CD4-positive, alpha-beta memory T cell (primary cell): ENCODE measurements at places on chromosomes 6 and 20.

DNA sequence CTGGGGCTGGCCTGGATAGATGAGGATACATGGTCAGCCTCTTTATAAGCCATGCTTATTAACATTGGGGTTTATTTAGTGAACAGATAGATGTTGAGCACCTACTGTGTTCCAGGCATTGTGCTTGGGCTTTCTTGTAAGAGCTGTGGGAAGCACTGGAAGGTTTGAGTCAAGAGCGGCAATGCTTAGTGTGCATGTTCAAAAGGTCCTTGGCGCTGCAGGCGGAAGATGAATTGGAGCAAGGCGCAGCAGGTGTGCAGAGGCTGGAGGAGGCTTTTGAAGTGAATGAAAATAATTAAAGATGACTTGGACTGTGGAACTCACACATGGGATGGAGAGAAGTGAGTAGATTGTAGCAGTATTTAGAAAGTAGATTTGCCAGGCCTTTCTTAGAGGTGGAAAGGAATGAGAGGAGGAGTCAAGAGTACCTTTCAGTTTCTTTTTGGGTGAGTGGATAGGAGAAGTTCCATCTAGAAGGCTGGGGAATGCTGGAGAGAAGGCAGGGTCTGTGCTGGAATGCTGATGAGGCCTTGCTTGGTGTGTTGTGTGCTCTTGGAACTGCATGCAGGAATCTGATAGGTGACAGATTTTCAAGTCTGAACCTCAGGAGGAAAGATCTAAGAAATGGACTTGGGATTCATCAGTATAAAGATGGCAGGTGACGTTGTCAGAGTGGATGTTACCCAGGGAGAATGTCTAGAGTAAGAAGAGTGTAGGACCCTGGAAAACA lies 26.4 kb downstream of the SNX9 start:
- no peak for DNase-seq

DNA sequence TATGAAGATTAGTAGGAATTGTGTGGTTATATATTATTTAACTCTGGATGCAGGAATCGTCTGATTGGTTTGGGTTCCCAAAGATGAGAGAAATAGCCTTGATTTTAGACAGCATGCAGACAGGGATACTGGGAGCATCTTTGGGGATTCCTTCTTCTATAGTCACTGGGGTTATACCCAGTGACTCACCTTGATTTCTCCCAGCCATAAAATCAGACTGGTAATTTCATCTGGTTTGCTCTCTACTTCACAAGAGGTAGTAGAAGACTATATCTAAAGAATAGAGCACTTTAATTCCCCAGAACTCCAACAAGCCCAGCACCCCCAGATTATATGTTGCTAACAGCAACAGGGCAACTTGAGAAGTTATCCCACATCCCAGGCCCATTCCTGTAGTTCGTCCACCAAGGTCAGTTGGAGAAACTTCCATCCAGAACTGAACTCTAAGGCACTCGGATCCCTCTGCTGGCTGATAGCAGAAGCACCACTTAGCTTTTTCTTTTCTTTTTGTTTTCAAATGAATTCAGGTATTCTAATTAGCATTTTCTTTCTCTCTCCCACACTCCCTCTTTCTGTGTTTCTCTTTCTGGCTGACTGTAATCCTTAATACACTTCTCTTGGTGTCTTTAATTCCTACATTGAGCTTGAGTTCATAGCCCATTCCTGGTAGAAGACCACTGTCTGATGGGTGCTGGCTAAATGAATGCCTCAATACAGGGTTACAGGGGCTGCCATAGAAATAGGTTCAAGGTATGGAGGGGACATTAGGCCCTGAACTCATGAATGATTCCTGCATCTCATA lies 20.4 kb upstream of the EFHC1 start:
- DNase-seq, result peak; percentile 53

DNA sequence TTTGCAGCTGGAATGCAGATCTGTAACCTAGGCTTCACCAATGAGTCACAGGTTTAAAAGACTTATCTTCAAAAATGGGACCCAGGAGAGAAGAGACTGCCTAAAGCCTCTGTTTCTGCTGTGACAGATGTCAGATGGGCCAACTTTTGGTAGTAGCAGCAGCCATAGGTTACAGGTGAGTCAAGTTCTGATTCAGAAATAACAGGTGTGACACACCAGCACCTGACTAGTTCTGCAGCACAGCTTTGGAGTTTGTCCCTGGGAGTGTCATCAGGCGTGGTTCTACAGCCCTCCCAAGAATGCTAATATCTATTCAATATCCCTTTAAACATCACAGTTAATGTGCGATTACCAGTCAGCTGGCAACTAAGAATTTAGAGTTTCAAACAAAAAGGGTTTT lies 121.9 kb upstream of the BTN3A2 start:
- no peak for DNase-seq

DNA sequence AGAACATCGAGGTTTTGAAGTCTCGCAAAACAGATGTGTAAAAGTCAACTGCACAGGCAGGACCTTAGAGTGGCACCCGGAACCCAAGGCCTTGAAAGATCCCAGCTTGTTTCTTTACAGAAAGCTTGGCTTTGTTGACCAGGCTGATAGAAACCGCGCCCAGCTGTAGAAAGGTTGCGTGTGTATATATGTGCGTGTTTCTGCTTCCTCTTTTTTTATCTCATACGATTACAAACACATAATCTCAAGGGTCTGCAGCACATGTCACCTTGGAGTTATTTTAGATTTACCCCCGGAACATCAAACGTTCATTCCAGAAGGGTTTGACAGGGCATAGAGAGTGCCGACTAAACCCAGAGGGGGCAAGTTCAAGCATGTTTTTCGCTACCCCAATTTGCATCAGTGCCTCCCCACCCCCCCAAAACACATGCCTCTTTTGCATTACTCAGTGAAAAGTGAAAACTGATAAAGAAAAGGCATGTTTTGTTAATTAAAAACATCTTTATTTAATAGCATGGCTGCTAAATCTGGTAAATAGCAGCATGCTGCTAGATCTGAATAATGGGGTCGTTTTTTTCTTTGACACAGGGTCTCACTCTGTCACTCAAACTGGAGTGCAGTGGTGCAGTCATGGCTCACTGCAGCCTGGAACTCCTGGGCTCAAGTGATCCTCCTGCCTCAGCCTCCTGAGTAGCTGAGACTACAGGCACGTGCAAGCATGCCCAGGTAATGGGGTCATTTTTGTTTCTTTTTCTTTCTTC lies 33.2 kb upstream of the NCOA3 start:
- DNase-seq, result no peak

GRCh38 chr20:46807998-46808397 lies 86.6 kb upstream of the EYA2 start:
- no peak for DNase-seq

GRCh38 chr6:128410584-128410983 lies 109.8 kb downstream of the PTPRK start:
- no peak for DNase-seq

DNA sequence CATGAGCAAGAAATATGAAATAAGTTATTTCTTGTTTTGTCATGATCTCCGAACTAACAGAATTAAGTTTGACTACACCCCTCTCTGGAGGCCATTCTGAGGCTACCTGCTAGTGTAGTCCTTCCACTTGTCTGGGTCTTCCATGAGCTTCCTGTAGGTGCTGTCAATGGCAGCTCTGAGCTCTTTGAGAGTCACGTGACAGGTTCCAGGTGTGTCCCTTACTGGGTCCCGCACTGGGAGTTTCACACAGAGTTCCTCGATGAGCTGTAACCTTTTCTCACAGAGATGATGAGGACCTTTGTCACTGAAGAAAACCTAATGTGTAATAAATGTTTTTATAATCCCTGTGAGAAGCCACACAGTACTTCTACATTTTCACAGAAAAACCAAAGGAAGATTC lies 186.6 kb downstream of the SYNE1 start:
- no peak for DNase-seq

DNA sequence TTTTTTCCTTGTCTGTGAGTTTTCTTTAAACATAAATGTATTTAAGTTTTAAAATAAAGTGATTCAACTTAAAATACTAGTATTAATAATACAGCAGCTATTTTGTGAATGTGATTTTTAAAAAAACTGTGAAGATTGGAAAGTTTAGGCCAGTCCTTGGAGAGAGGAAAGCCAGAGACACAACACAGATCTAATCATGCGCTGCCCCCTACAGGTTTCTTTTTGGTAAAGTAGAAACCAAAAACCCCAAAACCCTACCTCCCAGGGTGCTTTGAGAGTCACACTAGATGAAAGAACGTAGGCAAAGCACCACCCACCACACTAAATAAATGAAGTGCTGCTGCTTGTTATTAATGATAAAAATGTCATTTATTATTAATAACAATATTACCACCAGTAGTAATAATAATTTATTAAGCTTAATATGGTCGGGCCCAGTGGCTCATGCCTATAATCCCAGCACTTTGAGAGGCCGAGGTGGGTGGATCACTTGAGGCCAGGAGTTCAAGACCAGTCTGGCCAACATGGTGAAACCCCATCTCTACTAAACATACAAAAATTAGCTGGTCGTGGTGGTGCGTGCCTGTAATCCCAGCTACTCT lies 33.7 kb downstream of the SLC9A8 start:
- peak; percentile 61 for DNase-seq

DNA sequence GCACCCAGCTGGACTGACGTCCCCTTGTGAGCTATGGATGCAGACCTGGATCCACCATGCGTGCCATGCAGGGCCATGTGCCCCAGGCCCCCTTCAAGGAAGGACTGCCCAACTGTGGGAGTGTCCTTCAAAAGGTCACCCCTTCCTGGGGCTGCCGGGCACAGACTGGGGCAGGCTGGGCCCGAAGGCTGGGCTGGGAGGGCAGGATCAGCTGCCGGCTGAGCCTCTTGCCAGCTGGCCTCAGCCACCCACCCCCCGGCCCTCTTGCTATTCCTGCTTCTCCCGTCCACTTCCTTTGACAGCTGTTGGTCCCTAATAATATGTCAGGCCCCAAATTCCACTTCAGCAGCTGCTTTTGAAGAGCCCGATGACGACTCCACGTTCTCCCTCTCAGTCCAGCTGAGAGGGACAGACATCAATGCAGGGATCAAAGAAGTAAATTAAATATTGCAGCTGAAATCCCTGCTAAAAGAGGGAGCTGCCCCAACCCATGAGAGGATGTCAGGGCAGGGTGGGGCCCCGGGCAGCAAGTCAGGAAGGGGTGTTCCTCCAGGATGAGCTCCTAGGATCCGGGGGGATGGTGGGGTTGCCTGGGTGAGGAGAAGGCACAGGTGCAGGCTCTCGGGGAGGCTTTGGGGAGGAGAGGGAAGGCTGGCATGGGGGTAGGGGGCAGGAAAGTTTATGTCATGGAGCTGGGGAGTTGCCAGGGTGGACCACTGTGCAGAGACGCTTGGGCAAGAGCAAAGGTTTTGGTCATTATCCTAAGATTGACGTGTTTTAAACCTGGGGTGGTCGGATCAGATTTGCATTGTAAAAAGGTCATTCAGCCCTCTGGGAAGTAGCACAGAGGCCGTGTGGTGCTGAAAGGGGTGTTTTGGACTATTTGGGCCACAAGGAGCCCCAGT lies 185.0 kb downstream of the ANKRD60 start:
- DNase-seq, result no peak

DNA sequence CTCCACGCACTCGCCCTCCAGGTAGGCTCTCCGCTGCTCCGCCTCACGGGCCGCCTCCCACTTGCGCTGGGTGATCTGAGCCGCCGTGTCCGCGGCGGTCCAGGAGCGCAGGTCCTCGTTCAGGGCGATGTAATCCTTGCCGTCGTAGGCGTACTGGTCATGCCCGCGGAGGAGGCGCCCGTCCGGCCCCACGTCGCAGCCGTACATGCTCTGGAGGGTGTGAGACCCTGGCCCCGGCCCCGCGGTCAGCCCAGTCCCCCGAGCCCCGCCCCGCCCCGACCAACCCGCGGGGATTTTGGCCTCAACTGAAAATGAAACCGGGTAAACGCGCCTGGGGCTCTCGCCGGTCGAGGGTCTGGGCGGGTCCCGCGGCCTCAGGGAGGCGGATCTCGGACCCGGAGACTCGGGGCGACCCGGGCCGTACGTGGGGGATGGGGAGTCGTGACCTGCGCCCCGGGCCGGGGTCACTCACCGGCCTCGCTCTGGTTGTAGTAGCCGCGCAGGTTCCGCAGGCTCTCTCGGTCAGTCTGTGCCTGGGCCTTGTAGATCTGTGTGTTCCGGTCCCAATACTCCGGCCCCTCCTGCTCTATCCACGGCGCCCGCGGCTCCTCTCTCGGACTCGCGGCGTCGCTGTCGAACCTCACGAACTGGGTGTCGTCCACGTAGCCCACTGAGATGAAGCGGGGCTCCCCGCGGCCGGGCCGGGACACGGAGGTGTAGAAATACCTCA lies 598 bp downstream of the HLA-B start:
- peak; percentile 54 for DNase-seq

GRCh38 chr6:115838216-115838615 lies 222.5 kb downstream of the FRK start:
- no peak for DNase-seq

- no peak for DNase-seq
Measured at GRCh38 chr20:38117635-38118034, 47.4 kb downstream of the TGM2 start.

GRCh38 chr20:5024103-5024502 lies 22.8 kb upstream of the SLC23A2 start:
- DNase-seq, result no peak

DNA sequence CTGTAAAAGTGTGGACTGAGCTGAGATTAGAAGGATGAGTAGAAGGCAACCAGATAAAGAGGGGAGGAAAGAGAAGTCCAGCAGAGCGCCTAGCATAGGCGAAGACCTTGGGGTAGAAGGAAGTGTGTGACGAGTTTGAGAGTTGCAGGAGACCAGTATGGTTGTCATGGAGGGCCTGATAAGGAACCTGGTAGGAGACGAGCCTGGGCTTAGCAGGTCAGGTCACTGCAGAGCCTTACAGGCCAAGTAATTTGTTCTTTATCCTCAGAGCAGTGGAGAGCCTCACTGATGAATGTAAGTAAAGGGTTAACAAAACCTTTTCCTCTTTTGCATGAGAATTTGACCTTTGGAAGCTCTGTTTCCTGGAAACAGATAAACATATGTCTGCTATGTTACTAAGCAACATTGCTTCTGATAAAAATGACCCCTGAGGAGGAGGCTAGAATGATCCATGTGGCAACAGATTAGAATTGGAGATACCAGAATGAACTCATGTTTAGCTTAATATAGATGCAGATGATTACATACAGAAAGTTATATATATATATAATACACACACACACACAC lies 2.9 kb upstream of the TMEM74B start:
- no peak for DNase-seq

DNA sequence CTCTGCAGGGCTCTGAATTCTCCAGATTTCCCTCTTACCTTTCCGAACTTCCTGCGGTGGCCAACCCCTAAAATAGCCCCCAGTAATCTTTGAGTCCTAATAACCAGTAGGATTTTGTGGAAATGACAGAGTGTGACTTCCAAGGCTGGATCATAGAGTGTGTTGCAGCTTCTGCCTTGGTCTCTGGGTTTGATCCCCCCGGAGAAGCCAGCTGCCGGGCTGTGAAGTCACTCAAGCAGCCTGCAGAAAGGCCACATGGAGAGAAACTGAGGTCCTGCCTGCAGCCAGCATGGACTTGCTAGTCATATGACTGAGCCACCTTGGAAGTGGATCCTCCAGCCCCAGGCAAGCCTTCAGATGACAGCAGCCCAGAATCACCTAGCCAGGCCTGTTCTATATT lies 46.3 kb upstream of the SCRT2 start:
- no peak for DNase-seq

DNA sequence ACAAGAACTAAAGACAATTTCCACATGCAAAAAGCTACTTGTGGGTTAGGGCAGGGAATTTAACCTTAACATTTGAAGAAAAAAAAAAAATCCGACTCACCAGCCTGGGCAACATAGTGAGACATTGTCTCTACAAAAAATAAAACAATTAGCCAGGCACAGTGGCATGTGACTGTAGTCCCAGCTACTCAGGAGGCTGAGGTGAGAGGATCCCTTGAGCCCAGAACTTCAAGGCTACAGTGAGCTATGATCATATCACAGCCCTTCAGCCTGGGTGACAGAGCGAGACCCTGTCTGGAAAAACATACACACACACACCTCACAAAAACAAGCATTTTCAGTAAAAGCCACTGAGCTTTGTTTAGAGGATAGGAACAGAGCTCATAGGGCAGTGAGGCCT lies 56.2 kb downstream of the ARHGAP18 start:
- no peak for DNase-seq
